ENCODE measurements at places on chromosomes 6 and 20.

GRCh38 chr6:43944908-43945767 lies 175.1 kb downstream of the VEGFA start:
- no peak for DNase-seq
- no peak overlapping the region for H3K27ac ChIP-seq
- no peaks in the 10 kb centered on the region for H3K4me1 ChIP-seq

DNA sequence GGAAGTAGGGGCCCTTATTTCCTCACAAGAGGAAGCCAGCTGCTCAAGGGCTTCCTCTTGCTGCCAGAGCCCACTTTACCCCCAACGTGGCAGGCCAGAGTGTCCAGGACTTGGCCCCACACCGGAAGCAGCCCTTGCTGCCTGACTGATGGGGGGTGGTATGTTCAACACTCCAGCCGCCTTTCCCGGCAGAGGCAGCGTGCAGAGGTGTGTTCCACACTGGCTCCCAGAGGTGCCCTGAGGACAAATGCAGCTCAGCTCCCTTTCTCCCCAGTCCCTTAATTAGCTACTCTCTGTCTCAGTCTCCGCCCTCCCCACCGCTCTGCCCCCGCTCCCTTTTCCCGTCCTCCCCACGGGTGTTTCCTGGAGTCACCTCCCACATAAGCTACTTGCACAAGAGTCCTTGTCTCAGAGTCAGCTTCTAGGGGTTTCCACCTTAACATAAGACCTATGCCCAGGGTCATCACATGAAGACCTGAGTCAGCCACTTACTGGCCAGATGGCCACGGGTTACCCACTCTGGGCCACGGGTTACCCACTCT lies 61.7 kb upstream of the SHLD1 start:
- no peaks in the 10 kb centered on the region for H3K36me3 ChIP-seq
- H3K4me3 ChIP-seq = no peak overlapping the region
- H3K4me1 ChIP-seq = no peaks in the 10 kb centered on the region

DNA sequence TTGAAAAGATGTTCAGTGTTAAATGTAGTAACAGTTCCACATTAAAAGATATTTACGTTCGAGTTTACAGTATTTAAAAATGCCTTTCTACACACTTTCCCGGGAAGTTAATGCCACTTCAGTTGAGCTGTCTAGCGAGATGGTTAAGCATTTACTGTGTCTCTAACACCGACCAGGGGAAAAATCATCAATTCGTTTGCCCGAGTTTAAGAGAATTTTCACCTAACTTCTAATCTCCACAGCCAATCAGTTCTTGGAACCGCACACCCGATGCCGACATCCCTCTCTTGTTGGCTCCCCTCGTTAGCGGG lies 58.2 kb downstream of the FAM217A start:
- peaks cover 68% of the 10 kb centered on the region for H3K4me1 ChIP-seq
- peaks cover 43% of the 10 kb centered on the region for H3K36me3 ChIP-seq
- H3K27me3 ChIP-seq = no peaks in the 10 kb centered on the region
- peak overlapping the region; percentile 94 for H3K4me3 ChIP-seq
- DNase-seq = no peak

DNA sequence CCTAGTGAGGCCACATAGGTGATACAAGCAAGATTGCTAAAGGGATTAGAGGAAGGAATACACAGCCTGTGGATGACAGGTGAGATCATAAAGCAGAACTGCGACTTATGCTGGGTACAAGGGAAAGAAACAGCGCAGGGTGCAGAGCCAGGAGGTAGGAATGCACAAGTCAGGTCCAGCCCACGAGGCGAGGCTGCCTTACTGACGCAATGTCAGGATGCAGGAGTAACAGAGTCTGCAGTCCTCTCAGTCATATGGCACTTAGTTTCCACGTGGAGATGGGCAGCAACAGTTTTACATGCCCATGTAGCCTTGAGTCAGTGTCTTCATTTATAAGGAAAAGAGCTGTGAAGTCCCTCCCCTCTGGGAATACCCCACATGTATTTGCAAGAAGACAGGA lies 210.9 kb downstream of the SYNE1 start:
- no peak overlapping the region for H3K4me3 ChIP-seq
- H3K4me1 ChIP-seq = no peaks in the 10 kb centered on the region
- DNase-seq = no peak
- no peaks in the 10 kb centered on the region for H3K36me3 ChIP-seq
- peaks cover 3% of the 10 kb centered on the region for H3K27me3 ChIP-seq

DNA sequence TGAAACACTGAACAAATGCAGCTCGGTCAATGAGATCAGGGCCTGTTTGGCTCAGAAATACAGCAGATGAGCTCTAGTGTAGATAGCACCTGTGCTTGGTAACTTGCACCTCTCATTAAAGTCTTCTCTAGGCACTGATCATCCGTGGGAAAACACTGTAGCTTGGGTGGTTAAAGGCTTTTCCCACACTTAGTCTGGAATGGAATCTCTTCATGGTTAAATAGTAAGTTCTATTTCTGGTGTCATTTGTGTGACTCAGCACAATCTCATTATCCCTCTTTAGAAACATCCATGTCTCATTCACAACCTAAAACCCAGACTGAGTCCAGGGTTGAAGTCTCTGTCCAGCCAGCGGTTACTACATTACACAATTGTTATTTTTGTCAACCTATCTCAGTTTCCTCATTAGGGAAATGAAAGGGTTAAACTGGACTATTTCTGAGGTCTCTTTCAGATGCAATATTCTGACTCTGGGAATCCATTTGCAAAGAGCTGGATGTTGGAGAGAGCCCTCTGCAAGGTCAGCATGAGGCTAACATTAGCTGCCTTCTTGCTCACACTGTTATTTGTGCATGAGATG lies 125.0 kb downstream of the ZDHHC14 start:
- peaks cover 11% of the 10 kb centered on the region for H3K4me1 ChIP-seq
- no peak overlapping the region for H3K27ac ChIP-seq
- no peak for DNase-seq
- H3K36me3 ChIP-seq = peaks cover 51% of the 10 kb centered on the region

DNA sequence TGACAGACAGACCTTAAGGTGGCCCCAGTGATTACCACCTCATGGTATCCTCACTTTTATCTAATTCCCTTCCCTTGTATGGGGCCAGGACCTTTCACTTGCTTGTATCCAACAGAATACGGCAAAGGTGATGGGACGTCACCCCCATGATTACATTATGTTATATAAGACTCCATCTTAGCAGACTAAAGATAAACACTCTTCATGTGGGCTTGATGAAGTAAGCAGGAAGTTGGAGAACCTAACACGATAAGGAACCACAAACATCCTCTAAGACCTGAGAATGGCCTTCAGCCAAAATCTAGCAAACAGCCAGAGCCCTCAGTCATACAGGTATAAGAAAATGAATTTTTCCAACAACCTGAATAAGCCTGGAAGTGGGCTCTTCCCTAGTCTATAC lies 8.0 kb downstream of the SLC17A3 start:
- H3K27ac ChIP-seq = peak overlapping the region; percentile 56
- no peak overlapping the region for H3K4me3 ChIP-seq
- peaks cover 24% of the 10 kb centered on the region for H3K4me1 ChIP-seq
- peaks cover 7% of the 10 kb centered on the region for H3K36me3 ChIP-seq
- H3K27me3 ChIP-seq = no peaks in the 10 kb centered on the region
- DNase-seq = peak; percentile 18

DNA sequence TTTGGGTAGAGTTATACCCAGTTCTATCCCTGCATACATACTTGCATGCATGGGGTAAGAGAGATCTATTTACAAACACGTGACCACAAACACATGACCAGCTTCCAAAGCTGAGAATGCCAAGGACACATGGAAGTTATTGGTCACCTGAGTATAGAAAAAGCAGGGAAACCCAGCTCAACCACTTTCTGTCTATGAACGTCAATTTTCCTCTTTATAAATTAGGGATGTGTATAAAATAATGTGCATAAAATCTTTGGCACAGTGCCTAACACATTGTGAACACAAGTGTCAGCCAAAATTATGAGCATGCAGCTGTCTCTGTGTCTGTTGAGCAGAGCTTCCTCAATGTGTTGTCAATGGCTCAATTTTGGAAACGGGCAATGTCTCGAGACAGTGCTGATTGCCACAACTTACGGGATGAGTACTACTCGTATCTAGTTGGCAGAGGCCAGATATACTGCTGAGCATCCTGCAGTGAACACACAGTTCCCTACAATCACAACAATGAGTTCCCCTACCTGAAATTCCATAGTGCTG lies 44.9 kb downstream of the TPD52L1 start:
- no peaks in the 10 kb centered on the region for H3K4me1 ChIP-seq
- H3K36me3 ChIP-seq = no peaks in the 10 kb centered on the region
- no peak for DNase-seq

- peaks cover 3% of the 10 kb centered on the region for H3K27me3 ChIP-seq
- no peak for DNase-seq
- no peak overlapping the region for H3K27ac ChIP-seq
- no peaks in the 10 kb centered on the region for H3K36me3 ChIP-seq
- H3K4me1 ChIP-seq = no peaks in the 10 kb centered on the region
These were observed 37.4 kb upstream of the JAG1 start for GRCh38 chr20:10710991-10711775.

DNA sequence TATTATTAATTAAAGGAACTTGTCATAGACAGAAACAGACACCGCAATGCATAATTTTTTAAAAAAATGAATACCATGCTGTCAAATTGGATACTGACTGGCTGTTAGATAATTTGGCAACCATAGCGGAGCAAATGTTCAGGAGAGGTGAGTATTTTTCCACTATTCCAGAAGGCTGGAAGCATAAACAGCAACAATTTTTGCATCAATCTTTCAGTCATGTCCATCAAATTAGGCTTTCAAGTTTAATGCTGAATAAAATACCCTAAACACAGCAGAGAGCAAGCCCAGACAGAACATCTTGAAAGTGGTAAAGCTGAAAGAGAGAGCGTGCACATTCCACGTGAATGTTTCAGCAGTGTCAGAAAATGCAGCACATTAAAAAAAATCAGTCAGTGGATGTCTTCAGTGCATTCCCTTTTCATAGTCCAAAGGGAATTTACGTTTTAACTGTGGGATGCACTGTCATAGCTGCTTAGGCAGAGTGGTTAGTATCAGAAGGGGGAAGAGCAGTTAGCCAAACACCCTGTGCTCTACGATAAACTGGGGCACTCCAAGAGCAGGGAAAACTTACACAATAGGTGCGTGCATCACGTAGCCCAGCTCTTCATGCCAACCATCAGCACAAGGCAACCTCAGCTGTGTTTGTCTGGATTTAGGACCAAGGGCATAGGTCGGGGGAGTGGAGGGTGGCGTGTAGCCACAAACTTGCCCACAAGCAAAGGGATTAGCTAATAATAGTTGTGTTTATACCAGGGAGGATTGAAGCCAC lies 116.2 kb upstream of the STMND1 start:
- DNase-seq = no peak
- H3K36me3 ChIP-seq = no peaks in the 10 kb centered on the region
- no peak overlapping the region for H3K4me3 ChIP-seq

- no peaks in the 10 kb centered on the region for H3K36me3 ChIP-seq
- no peak for DNase-seq
- no peaks in the 10 kb centered on the region for H3K4me1 ChIP-seq
These were observed 350.9 kb upstream of the HSF2 start for GRCh38 chr6:122048570-122048969.

GRCh38 chr20:45413479-45413878 lies 2.5 kb upstream of the PIGT start:
- H3K27me3 ChIP-seq = no peaks in the 10 kb centered on the region
- DNase-seq = no peak
- peaks cover 42% of the 10 kb centered on the region for H3K4me1 ChIP-seq
- peaks cover 10% of the 10 kb centered on the region for H3K36me3 ChIP-seq

DNA sequence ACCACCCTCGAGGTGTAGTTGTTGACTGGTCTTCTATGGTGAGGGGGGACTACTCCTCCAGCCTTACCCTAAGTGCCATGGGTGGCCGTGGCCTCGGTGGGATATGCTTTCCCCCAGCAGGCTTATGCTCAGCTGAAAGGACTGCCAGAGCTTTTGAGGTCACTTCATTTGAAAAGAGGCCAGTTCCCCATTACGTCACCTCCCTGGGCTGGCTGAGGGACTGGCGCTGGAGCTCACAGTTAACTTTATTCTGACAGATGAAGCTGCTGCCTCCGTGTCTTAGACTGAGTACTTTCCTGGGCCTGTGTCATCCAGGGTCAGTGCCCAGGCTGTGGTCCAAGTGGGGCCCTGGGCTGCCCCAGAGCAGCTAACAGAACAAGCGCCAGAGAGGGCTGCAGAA lies 42.8 kb upstream of the PCMTD2 start:
- no peak overlapping the region for H3K27ac ChIP-seq
- no peak for DNase-seq
- no peak overlapping the region for H3K4me3 ChIP-seq
- H3K4me1 ChIP-seq = peaks cover 8% of the 10 kb centered on the region
- H3K36me3 ChIP-seq = no peaks in the 10 kb centered on the region
- no peaks in the 10 kb centered on the region for H3K27me3 ChIP-seq

DNA sequence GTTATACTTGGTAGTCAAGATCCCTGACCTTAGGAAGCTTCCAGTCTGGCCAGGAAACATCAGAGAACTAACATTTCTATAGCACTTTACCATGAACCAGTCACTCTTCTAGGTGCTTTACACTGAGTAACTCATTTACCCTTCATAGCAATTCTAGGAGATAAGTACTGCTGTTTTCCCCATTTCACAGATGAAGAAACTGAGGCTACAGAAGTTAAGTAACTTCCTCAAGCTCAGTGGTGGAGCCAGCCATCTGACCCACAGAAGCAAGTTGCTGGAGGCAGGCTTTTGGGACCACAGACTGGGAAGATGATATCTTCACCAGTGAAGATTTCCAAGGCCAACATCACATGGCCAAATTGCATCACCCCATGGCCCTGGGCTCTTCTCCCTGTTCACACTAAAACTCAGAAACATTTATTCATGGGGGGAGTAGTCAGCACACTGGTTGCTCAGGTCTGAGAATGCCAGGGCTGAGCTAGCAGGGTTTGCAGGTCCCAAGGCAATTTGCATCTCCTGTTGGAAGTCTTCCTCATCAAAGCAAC lies 70.3 kb downstream of the UNC5CL start:
- peaks cover 27% of the 10 kb centered on the region for H3K27me3 ChIP-seq
- H3K4me3 ChIP-seq = no peak overlapping the region
- no peak overlapping the region for H3K27ac ChIP-seq

DNA sequence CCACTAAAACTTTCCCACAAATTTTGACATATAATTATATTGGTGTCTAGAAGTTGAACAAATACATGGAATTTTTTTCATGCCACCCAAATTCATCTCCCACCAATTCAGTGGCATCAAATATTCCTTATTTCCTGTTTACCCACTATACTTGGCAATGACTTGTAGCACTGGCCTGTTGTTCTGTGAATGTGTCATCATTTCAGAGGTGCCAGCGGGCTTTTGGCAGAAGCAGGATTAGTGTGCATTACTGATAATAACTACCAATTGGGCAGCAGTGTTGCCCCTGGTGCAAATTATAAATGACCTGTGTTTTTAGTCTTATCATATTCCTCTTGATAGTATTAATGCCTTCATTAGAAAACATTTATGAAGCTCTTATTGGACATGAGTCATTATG lies 121.3 kb downstream of the TFAP2B start:
- DNase-seq = no peak
- no peaks in the 10 kb centered on the region for H3K36me3 ChIP-seq
- H3K27ac ChIP-seq = no peak overlapping the region

All from activated CD4-positive, alpha-beta memory T cell treated with anti-CD3 and anti-CD28 coated beads, Interleukin-2, amount 10 ng/mL, durations not matched to agents 7 days and 5 days (primary cell).